ENCODE measurements at places on chromosomes 3 and 15.

- DNase-seq: no peak
These were observed 86.5 kb upstream of the FAM98B start for GRCh38 chr15:38367476-38367875.

DNA sequence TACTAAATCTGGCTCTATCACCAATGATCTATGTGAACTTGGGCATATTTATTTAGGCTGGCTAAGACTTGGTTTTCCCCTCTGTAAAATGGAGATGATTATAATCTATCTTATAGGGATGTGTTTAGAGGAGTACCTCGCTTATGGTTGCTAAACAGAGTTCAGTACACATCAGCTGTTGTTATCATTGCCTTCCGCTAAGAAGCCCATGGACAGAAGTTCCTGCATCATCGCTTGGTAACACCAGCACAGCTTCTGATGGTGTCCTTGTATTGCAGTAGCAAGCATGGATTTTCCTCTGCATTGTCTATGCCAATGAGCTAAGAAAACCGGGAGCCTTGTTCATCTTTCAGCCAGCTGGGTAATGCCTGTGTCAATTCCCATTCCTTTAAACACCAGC, 73.1 kb upstream of the LRTM1 start:
- DNase-seq: no peak

DNA sequence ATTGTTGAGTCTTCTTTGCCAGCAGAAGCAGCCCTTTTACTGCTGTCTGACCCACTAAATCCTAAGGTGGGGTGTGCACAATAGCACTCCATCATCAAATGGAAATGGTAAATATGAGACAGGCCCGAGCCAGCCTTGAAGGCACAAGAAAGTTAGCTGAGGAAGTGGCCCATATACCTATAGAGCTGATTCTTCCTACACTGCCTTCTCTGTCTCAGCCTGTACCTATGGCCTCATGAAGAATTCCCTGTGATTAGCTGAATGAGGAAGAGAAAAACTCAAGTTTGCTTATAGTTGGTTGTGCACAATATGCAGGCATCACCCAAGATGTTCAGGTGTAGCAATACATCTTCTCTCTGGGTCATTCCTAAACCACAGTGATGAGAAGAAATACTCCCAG, 31.7 kb upstream of the XCR1 start:
- no peak for DNase-seq

DNA sequence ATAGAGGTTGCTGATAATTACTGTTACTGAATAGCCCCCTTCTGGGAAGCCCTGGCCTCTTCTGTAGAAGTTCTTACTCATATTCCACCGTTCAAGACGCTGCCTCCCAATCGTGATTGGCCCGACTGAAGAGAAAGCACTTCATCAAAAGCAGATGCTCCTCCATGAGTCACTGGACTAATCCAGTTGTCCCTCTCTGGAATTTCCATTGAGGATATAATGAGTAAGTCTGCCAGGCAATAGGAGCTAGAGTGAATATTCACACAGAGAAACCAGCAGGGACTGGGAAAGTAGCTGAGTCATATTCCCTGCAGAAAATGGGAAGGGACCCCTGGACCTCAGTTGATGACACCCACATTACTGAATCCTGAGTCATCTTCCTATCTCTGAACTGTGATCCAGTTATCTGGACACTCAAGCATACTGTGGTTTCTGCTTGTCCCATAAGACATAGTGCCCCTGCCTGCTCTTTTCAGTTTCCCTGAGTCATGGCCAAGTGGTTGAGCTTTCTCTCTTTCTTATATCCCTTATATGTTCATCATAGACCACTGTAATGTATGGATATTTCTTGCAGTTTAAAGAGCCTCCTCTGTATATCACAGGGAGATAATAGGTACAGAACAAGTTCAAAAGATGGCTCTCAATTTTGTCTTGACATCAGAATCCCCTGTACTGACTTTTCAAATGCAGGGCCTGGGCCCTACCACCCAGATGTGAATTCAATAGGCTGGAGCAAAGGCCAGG, 151.2 kb upstream of the CDIN1 start:
- DNase-seq: no peak

- no peak for DNase-seq
These were observed 149.3 kb upstream of the ATP11B start for GRCh38 chr3:182644013-182644412.

DNA sequence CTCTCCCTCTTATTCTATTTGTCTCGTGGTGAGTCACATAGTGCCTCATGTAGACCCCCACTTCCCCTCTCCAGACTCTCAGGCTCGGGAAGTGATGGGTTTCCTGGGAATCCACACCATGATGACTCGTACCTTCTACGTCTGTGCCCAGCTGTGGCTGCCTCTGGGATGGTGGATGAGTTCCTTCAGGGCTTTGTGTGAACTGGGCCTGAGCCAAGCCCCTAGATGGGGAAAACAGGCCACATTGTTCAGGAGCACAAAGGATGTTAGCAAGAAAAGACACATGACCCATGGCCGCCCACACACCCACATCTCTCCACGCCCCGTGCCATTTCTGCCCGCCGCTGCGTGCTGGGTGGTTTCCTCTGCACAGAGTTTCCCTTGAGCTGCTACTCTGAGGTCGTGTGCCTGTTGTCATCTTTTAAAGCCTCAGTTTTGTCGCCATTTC, 10.5 kb downstream of the ISG20 start:
- DNase-seq: no peak
